ENCODE measurements at places on chromosomes 11 and 22.

DNA sequence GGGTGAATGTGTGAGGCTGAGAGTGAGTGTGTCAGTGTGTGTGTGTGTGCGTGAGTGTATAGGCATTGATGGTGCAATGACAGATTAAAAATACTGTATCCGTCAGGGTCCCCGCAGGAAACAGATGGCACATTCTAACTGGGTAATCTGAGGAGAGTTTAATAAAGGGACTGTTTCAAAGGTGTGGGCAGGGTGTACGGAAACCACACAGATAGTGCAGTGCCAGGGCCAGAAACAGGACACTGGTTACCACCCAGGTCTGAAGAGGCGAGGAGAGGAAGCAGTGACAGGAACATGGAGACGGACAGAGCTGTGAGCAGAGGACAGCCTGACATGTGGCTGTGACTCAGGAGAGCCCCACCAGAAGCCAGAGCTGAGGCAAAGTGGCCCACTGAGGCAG lies 16.5 kb downstream of the P2RX3 start:
- DNase-seq = no peak

GRCh38 chr11:47946682-47947559 lies 33.4 kb upstream of the PTPRJ start:
- DNase-seq = peak; percentile 91

DNA sequence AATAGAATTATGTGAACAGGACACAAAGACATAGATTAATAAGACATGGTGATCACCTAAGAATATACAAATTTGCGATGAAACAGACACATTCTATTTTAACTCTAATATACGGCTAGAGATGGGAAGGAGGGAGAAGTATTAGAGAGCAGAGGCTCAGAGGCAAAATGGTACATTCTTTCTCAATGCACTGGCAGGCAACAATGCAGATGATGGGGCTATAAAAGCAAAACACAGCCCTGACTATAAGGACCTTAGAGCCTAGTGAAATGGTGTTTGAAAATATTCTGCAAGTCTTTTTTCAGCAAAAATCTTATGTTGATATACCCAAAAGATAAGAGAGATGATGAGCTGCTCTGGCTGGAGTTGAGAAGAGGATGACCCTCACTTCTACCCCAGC lies 13.1 kb downstream of the TCF20 start:
- DNase-seq = no peak

DNA sequence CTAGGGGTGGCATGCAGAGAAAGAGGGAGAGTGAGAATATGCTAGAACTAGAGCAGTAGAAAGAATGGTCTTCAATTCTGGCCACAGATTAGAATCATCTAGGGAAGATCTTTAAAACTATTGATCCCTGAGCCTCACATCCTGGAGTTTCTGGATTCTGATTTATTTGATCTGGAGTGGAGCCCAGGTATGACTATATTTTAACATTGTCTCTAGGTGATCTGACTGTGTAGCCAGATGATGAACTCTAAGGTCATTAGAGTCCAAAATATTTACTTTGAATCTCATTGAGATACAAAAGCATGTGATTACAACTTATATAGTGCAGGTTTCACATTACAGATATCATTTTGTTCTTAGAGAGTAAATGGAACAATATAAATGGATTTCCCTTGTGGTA lies 79.7 kb downstream of the FDX1 start:
- no peak for DNase-seq

- peak; percentile 94 for DNase-seq
Measured at GRCh38 chr11:131099013-131099412, 182.7 kb upstream of the SNX19 start.

- DNase-seq = no peak
Measured at GRCh38 chr22:48098921-48099245, 1336.4 kb downstream of the TBC1D22A start.

DNA sequence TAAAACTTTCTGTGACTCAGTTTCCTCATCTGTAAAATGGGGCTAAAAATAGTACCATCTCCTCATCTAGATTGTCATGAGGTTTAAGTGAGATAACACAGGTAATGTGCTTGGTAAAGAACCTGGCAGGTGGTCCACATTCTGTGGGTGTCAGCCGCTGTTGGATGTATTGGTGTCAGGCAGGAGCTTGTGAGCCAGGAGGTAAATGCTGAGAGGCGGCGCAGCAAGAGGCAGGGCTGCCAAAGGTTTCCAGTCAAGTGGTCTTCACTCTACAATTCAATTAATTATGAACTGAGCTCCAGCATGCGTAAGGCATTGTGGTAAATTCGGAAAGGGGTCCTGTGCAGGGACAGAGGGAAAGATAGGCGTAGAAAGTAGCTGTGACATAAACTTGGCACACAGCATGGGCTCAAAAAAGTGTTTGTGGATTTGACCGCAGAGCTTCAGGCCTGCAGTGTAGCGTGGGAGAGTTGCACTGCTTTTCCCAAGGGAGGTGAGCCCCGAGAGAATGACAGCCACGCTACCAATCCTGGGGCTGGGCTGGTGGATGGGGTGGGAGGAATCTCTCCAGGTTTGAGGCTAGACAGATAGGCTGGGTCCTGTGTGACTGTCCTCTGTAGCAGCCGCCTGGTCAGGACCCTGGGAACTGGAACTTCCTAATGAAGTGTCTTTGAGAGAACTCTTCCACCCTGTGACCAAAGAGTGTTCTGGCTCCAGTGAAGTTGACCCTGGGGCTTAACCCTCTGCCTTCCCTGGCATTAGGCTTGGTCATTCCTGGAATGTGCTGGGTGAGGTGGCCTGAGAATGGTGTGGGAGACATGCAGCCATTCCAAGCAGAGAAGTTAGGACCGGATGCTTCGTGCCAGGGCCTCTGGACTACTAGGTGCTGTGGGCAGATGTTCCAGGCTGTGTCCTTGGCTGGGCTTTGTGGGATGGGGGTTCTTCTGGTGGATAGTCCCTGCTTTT lies 122.4 kb downstream of the FEZ1 start:
- no peak for DNase-seq

GRCh38 chr22:47678636-47679287 lies 916.3 kb downstream of the TBC1D22A start:
- no peak for DNase-seq

- DNase-seq = no peak
Measured at GRCh38 chr11:69134957-69135356, 20.8 kb upstream of the SMIM38 start.

- DNase-seq = no peak
Measured at GRCh38 chr11:122584670-122585069, 70.9 kb upstream of the UBASH3B start.

DNA sequence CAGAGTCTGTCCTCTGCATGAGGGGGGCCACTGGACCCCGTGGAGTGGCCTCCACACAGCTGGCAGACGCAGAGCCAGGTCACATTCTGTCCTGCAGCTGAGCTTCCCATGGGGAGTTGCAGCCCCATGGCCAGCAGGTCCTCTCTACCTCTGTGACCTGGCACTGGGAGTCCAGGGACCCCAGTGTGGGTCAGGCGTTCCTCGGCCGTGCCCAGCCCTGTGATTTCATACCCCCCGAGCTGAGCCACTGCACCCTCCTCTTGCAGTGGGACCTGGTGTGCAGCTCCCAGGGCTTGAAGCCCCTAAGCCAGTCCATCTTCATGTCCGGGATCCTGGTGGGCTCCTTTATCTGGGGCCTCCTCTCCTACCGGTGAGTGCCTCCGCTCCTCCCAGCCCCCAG lies 32.2 kb upstream of the SLC22A12 start:
- no peak for DNase-seq

DNA sequence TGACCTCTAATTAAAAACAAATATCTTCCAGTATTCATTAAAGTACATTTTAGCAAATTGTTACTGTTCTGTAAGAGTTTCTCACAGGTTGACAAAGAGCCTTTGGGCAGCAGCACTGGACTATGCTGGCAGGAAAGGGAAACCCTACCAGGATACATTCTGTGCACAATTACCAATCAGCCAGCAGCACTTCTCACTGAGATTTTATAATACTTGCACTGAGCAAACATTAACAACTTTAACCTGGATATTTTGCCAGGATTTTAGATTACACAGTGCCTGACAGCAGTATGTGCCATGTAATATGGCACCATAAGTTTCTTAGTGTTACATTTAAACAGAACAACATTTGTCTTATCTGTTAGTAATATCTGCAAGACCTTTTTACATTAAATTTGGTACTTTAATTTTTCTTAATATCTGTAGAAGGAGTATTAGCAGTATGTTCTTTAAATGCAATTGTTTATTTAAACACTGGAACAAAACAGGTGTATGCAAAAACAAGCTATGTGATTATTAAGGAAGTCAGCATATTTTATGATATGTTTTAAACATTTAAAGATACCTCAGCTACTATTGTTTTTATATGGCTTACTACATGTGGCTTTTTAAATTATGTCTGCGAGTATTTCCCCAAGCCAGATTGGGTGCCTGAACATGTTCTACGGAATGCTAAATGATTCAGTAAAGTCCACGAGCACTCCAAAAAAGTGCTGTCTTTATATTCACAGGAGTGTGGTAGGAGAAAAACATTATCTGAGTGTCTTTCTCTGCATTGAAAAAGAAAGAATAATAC lies 699.0 kb upstream of the LUZP2 start:
- DNase-seq = no peak

DNA sequence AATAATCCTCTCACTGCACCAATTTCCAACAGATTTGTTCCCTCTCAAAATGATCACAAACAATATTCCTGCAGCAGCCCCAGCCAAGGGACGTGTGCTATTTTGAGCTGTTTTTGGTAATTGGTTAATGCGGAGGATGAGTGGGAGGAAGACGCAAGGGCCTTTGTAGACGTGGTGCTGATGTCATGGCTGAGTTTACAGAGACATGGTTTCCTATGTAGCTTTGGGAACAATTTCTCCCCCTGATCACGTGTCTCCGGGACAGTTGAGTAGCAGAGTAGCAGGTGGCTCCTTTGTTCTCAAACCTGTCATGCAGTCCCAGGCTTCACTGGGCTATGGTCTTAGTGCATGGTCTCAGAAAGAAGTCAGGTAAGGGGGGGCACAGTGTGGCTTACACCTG lies 183.2 kb upstream of the NECTIN1 start:
- no peak for DNase-seq

DNA sequence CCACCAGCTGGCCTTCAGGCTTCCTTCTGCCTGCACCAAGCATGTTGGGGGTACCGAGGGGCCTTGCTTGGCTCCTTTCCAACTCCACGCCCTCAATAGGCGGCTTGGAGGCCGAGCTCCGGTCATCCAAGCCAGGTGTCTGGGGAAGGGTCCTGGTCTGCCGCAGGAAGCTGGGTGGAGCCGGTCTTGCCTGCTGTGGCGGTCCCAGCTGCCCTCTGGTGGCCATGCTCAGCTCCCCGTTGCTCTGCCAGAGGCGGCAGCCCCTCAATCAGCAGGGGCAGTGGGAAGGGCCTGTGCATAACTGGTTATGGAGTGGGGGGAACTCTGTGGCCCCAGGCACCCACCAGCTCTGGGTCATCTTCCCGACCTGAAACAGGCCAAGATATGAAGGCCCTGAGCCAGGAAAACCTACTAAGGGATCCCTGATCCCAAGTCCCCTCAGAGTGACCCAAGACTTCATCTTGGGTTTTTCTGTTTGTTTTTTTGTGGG lies 3.2 kb downstream of the ARVCF start:
- no peak for DNase-seq

DNA sequence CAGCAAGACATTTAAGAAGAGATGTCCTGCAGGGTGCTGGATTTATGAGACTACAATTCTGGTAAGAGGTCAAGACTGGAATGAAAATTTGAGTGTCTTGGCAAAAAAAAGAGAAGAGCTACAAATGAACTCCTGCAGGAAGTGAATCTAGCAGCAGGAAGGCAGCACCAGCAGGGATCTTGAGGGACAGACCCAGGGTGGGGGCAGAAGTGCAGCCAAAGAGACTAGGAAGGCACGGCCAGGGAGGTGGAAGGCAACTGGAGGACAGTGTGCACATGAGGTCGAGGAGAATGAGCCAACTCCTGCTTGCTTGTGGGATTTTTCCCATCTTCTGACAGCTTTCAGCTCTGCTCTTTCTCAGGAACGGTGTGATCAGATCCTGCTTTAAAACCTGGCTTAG lies 263.2 kb downstream of the BUD13 start:
- DNase-seq = no peak

- DNase-seq = no peak
Measured at GRCh38 chr11:68037411-68038225, 1.2 kb upstream of the TCIRG1 start.

DNA sequence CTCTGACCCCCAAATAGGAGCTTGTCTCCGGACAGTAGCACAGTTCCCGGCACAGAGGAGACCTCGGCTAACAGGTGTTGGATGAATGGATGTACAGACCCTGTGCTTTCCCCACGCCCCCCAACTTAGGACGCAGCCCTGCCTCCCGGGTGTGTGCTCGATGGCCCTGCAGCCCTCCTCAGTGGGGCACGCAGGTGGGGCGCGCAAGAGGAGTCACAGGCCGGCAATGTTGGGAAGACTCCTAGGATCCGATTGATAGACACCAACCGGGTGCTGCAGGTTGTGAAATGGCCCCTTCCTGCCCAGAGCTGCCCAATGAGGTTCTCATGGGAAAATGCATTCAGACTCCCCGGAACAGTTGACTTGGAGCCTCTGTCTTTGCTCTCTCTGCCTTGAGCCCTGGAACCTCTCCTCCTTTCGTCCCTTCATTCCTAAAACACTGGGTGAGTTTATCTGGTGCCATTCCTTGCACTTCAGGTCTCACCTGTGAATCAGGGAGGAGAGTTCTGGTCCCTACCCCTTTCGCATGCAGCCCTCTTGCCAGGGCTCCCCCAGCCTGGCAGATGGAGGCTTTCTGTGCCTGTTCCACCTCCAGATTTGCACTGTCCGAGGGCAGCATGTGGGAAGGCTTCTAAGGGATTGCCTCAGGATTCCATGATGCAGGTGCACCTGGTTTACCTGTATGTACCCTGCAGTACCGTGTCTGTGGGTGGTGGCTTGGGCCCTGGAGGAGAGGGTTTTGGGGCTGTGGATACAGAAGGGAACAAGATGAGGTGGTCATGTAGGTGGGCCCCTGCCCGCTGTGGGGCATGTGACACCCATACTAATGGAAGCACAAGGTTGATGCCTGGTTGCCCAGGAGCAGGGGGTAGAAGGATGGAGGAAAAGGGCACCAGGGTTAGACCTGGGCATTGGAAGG lies 1.2 kb downstream of the MICALL1 start:
- peak; percentile 21 for DNase-seq

- peak; percentile 20 for DNase-seq
Measured at GRCh38 chr11:66022401-66023185, 3.7 kb downstream of the CATSPER1 start.

DNA sequence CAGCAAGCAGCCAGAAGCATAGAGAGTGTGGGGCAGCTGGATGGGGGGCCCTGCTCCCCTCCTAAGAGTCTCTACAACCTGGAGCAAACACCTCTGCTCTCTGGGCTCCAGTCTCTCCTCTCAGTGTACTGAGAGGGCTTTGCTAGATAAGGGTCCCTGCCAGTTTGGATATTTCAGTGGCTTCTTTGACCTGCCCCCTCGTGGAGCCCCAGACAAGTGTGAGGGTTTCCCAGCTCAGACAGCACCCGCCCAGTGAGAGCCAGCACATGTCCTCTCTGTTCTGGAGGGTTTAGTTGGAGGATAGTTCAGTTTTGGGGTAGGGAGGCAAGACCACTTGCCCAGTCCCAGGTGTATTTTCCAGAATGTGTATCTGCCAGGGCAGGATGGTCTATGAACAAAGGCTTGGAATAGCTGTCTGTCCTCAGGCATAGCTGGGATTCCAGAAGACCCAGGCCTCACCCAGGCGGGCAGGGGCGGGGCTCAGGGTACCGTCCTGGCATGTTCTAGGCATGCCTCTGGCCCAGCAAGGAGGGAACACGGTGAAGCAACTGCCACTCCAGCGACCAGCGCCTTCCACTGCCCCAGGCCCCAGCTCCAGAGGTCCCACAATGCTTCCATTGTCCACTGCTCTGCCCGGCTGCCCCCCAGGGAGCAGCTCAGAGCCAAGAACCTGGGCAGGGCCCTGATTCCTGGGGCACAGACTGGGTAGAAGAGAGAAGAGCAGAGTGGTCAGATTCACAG lies 7.5 kb upstream of the MICALL1 start:
- DNase-seq = no peak

- DNase-seq = no peak
Measured at GRCh38 chr11:709109-709997, 3.3 kb downstream of the EPS8L2 start.

Measured in HCEC 1CT (cell line).